GDM1 (cell line): ENCODE measurements at places on chromosomes 1 and 21.

DNA sequence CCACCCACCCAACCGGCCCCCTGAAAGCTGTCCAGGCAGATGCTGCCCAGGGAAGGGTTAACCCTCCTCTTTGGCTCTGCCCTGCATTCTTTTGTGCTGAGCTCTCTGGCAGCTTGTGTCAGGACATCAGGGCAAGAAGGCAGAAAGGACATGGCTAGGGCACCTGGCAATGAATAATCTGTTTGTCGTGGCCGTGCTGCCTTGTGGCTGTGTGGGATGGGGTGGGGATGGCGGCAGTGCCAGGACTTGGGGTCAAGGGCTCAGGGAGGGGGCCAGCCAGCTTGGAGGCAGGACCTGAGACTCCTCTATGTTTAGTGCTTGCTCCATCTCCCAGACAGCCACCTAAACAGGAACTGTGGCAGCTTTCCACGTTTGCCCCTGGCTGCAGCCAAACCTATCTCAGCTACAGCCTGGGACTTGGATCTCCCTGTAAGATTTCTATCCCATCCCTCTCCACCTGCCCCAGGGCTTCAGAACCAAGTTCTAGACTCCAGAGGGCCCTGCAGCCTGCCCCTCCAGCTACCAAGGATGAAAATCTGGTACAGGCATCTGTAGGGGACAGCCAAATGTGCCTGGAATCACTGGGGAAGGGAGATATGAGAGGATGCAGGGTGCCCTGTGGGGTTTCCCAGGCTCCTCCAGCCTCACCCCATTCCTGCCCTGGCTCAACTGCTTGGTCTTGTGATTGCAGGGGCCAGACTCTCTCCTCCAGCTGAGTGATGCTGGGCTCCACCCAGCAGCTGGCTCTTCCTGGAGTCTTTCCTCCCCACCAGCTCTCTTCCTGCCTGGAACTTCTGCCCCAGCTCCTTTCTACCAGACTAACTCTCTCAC is 9.6 kb upstream of the GPR37L1 start:
- DNase-seq, result no peak

GRCh38 chr1:203913073-203913521 is 51.7 kb downstream of the SNRPE start:
- no peak for DNase-seq

DNA sequence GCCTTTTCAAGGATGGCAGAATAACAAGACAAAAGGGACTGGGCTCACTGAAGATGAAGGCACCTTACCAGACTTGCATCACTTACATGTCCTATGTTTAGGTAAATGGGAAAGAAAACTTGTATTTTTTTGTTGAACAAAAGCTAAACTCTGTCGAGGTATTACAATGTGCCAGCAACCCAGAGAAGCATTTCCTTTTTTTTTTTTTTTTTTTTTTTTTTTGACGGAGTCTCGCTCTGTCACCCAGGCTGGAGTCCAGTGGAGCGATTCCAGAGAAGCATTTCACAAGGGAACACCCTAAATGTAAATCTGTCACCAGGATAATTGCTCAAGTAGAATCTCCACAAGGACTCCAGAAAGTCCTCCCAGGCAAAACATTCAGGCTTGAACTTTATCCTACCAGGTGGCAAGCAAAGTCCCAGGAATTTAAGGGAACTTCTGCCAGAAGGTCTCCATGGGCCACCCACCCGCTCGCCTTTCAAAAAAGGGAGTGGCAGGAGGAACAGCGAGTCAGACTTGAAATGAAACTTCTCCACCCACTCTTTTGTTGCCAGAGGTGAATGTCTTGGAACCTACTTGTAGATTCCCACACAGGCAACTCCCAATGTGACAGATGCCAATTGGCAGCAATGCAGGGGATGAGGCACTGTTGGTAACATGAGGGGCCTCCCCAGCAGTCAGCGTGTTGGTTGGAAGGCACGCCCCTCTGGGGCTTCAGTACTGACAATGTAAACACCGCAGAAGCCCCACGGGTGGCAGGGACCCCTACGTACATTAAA is 125.0 kb downstream of the TIAM1 start:
- DNase-seq, result no peak

- DNase-seq, result no peak
Observed at GRCh38 chr1:115982400-115982799, 6.1 kb downstream of the SLC22A15 start.

GRCh38 chr1:113615425-113615824 is 143.9 kb downstream of the PHTF1 start:
- no peak for DNase-seq

DNA sequence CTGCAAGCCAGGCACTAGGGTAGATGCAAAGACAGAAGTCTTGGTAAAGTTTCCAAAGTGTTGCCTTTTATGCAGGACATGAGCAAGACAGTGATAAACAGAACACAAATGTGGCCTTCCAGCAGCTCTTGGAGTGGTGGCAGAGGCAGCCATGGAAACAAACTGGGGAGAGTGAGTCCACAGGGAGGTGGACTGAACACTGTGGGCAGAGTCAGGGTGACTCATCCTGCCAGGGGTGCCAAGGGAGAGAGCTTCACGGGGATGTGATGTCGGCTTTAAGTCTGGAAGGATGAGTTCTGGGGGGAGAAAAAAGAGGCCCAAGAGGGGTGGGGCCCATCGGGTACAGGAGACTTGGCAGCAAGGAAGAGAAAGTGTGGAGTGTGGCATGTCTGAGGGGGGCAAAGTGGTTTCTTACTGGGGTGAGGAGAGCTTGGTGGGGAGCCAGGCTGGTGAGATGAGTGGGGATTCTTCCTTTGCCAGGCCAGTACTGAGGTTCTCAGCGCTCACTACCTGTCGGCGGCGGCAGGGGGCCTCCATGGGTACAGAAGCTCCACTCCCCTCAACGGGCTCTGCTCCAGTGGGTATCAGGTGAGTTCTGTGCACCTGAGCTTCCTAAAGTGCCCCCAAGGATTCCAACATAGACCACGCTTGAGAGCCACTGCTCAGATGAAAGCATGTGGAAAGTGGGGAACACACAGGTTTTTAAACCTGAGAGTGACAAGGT is 41.8 kb downstream of the KIAA0040 start:
- no peak for DNase-seq

GRCh38 chr1:11784993-11785769 is 20.6 kb downstream of the MTHFR start:
- no peak for DNase-seq

DNA sequence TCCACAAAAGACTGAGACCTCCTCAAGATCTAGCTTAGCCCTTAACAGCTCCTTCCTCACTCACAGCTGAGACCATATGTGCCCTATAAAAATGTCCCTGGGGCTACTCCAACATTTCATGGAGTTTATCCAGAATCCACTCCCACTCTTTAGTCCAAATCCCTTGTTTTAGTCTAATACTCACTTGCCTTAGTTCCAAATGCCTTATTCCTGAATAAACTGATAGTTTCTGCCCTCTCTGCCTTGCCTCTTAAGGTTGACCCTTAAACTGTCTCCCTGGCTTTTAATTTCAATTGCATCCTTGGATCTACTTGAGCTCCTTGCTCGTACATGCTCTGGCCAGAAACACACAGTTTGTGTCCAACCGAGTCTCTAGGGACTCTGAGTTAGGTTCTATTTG is 47.3 kb upstream of the LYPLAL1 start:
- no peak for DNase-seq

- DNase-seq, result no peak
Observed at GRCh38 chr1:2821966-2822620, 20.6 kb upstream of the TTC34 start.

DNA sequence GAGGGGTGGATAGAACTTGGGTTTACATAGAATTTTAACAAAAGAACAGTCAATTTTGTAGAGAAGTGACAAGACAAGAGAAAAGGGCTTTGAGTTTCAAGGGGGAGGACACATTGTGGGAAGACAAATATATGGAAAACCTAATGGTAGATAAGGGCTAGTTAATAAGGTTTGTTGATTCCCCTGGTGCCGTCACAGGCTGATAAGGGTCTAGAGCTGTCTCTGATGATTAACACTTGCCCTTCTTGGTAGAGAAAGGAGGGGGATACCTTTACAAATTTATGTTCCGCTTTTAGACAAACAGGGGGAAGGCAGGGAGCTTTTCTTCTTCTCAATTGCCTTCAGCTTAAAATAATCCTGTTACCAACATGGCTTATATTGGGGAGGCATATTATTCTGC is 124.3 kb downstream of the ETS2 start:
- DNase-seq, result no peak

- no peak for DNase-seq
Observed at GRCh38 chr1:7930645-7931445, 9.8 kb downstream of the TNFRSF9 start.

DNA sequence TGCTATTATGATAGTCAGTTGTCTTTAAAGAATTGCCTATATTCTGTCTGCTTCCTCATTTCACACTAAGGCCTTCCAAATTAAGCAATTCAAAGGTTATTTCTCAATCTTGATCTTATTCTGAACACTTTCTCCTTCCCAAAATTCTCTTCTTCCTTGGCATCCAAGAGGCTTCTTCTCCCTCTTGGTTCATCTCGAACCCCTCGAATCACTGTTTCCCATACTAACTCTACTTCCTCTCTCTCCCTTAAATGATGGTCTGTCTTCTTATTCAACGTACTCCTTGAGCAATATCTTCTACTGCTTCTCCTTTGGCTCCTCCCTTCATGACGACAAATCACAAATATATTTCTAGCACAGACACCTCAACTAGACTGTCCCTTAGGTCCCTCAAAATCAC is 4.5 kb downstream of the COPA start:
- no peak for DNase-seq

- no peak for DNase-seq
Observed at GRCh38 chr21:15496911-15497310, 232.9 kb upstream of the USP25 start.

DNA sequence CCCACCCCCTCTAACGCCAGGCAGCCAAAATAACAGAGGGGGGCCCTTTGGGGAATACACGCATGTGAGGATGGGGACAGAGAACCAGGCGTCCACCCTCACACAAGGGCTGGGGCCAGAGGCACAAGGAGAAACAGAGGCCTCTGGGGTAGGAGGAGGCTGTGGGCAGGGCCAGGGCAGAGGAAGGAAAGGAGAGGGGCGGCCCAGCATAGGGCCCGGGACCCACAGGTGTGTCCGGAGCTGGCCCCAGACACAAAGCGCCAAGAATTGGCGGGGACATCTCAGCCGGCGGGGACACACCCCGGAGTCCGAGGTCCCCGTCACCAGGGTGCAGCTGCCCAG is 6.7 kb downstream of the PLEKHG5 start:
- DNase-seq, result no peak

DNA sequence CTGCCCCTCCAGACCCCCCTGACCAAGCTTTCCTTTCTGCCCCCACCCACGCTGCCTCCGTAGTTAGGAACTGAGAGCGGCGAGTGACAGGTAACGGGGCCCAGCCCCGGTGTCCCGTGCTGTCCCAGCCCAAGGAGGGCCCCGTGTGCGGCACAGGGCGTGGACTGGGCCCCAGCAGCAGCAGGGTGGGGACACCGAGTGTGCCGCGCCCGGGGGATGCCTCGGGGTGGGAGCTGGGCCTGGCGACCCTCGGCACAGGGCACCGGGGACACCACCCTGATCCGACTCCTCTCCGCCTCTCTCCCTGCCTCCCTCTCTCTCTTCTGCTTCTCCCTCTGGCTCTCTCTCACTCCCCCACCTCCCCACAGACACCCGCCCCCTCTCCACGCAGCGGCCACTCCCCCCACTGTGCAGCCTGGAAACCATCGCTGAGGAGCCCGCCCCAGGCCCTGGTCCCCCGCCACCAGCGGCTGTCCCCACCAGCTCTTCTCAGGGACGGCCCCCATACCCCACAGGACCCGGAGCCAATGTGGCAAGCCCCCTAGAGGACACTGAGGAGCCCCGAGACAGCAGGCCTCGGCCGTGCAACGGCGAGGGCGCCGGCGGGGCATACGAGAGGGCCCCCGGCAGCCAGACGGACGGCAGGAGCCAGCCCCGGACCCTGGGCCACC is 22.7 kb downstream of the PANK4 start:
- DNase-seq, result no peak

DNA sequence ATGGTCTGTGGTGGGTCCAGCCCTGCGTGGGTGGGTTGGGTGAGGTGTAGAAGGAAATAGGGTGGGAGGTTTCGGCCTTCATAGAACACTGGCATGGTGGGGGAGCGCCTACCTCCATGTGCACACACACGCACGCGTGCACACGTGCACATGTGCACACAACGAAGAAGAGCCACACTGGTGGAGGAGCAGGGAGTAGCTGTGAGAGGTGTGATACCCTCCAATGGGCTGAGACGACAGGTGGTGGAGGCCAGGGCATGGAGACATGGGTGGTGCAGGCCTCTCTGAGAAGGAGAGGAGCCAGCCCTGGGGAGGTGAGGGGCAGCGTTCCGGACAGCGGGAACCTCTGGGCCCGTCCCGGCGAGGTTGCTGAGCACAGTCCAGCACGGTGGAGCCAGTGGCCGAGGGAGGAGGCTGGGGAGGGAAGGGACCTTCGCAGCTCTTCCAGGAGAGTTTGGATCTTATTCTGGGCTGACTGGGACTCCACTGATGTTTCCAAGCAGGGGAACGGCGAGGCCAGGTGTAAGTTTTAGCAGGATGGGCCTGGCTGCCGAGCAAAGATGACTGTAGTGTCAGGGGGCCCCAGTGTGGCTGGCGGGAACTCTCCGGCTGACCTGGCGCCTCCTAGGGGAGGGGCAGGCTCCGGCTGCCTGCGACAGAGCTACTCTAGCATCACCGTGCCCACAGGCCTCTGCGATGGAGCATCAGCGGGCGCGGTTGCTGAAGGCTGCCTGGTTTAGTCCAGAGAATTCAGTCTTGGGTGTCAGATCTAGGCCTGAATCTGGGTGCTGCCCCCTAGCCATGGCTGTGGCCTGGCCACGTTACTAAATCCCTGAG is 107.2 kb downstream of the ARHGEF10L start:
- no peak for DNase-seq

DNA sequence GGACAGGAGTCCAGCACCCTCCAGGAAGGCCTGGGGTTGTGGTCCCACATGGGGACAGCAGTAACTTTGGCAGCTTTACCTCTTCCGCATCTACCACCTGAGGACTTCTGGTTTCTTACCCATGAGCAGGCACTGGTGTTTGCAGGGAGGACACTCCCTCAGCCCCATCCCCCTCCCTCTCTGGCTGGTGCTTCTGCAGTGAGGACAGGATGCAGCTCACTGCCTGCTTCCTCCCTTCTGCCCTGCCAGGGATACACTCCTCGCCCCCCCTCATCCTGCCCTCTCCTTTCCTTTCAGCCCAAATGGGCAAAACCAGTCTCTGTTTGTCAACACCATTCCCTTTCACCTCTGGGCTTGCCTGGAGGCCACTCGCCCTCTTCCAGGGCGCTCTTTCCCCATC is 62.4 kb downstream of the KIRREL1 start:
- peak; percentile 92 for DNase-seq

DNA sequence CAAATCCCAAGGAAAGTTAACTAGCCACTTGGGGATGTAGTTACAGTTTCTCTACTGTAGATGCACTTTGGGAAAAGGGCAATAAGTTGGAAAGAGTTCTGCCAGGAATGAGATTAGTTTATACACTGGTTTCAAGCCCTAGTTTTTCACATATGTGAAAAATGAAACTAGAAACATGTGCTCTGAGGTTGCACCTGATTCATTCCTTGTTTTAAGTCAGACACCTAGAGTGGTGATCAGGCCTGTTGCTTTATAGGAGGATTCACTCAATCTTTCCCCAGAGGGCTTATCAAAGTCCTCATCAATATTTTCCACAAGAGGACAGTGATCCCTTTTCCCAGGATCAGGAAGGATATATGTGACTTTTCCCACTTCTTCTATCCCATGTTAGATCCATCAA is 515.9 kb upstream of the PKN2 start:
- no peak for DNase-seq

GRCh38 chr1:182391362-182392049 is at the start of gene GLUL:
Gene GLUL, minus strand, starts transcription at chr1:182391790. Its CDS starts 3,053 bp downstream, at chr1:182388737.
- DNase-seq, result peak; percentile 94

GRCh38 chr1:230548357-230548756 is 93.9 kb upstream of the COG2 start:
- no peak for DNase-seq

- DNase-seq, result no peak
Observed at GRCh38 chr1:240577095-240577494, 34.9 kb downstream of the GREM2 start.
